ENCODE measurements at places on chromosomes 6 and 20. TPM values are rescaled to one million over a fixed set of nuclear protein-coding genes. Genes with fewer than 3 reads are reported as not detected.

Gene MCHR2
- not detected for total RNA-seq

Gene SIGLEC1
- not detected for total RNA-seq

GRCh38 chr6:129717277-129717676 is 7.3 kb upstream of the ARHGAP18 start:
- no peak for DNase-seq

DNA sequence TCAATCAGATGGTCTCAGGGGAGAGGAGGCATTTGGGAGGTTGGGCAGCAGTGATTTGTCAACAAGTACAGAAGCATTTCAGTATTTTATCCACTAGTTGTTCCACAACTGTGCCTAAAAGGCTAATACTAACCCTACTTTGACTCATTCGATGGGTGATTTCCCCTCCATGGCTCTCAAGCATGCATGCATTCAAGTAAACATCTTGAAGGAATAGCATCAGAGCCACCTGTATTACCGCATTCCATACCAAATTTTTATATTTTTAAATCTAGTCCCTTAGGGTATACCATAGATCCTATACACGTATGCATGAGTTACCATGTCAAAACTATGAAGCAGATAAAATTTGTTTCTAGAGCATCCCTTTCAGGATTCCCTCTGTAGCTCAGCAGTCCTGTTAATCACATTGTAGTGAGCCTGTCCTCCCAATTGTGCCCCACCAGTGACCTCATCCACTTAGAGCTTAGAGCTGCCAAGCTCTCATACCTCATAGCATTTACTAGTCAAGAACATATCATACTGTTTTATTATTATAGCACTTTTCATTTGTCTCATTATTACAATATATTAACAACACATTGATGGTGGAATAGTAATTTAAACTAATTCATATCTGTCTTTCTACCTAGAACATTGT is 213.8 kb downstream of the LAMA2 start:
- no peak for DNase-seq

Gene LY6G6F
- total RNA-seq, result not detected

All from activated CD8-positive, alpha-beta T cell treated with anti-CD3 and anti-CD28 coated beads, Interleukin-2, amount 10 ng/mL, durations not matched to agents 7 days and 5 days (primary cell).